ENCODE measurements at places on chromosomes 5 and 9.

GRCh38 chr5:154059039-154059430, 20.3 kb downstream of the MFAP3 start:
- DNase-seq, result peak; percentile 8

GRCh38 chr9:138047469-138048040, 170.0 kb downstream of the CACNA1B start:
- DNase-seq, result no peak

DNA sequence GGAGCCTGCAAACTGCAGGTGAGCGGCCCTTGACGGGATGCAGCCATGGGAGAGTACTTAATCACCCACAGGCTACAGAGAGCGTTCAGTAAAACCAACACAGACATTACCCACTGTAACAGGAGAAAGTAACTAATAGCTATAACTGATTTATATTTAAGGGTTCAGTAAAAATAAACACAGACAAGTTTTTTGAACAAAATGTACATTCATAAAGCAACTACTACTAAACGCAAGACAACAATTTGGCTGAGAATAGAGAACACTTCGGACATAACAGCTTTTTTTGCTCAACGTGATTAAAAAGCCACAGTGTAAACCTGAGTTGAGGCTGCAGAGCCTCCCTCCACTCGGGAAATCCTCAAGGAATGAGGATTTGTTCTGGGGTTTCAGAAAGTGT, 61.7 kb downstream of the LIFR start:
- no peak for DNase-seq

DNA sequence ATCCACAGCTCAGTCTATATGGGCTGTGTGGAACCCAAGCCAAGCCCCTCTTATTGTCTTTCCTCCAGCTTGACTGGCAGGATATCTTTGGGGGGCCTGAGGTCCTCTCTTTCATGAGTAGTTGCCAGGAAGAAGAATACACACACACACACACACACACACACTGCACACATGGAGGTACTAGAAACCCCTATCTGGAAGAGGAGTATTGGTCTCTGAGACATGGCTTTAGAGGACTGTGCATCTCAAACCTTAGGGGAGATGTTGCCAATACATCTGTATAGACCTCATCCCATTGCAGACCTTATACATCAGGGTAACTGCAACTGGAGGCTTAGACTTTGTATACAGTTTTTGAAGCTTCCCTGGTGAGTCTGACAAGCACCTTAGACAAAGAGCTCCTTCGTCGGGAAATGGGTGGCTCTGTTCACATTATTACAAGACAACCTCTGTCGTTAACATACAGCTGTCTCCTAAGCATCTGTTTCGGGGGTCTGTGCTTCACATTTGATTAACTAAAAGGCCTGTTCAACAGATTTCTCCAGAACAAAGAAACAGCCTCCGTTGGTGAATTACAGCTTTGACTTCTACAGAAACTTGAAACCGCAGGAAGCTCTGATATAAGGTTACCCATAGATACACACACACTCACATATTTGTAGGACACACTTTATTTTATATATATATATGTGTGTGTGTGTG, 5.5 kb upstream of the ENTREP1 start:
- no peak for DNase-seq

- DNase-seq, result no peak
These were observed 198.7 kb upstream of the HAPLN1 start for GRCh38 chr5:83919071-83920041.

- no peak for DNase-seq
These were observed 68.4 kb upstream of the GABRP start for GRCh38 chr5:170715141-170715540.

DNA sequence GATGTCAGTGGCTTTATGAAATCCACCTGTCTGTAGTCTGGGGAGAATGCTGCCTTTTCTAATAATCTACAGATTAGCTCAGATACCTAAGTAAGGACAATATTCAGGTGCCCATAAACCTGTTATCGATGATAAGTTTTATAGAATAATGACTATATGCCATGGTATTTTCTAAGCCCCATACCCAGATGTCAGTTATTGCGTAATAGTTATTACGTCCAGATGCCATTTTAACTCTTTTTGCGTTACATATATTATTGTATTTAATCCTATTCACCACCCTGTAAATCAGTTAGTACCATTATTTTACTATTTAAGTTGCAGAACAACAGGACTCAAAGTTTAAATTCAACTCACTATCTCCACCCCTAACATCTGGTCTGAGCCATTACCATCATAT, 1343.9 kb upstream of the ACO1 start:
- DNase-seq, result no peak

DNA sequence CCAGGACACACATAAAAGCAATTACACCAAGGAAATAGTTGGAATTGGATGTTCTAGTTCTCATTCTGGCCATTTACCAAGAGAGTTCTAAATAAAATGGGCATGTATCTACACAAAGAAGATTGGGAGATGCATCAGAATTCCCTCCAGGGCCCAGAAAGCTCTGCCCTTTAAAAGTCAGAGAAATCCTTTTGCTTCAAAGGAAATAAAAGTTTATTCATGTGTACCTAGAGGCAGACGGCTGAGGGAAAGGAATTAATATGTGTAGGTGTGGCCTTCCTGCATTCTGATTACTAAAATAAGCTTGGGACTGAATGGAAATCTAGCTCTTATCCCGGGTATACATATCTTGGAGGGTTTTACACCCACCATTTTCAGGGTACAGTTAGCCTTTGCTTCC, 719.4 kb downstream of the SEMA5A start:
- DNase-seq, result no peak

DNA sequence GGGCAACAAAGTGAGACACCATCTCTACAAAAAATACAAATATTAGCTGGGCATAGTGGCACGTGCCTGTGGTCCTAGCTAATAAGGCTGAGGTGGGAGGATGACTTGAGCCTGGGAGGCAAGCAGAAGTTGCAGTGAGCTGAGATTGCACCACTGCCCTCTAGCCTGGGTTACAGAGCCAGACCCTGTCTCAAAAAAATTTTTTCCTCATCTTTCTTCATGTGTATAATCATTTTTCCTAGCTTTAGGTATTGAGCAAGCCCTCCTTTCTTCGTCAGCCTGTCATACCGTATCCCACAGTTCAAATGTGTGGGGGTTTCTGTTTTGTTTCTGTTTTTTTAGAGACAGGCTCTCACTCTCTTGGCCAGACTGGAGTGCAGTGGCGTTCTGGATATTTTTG, 41.3 kb downstream of the EHMT1 start:
- no peak for DNase-seq

GRCh38 chr5:148855249-148856008, 29.0 kb downstream of the ADRB2 start:
- DNase-seq, result no peak

DNA sequence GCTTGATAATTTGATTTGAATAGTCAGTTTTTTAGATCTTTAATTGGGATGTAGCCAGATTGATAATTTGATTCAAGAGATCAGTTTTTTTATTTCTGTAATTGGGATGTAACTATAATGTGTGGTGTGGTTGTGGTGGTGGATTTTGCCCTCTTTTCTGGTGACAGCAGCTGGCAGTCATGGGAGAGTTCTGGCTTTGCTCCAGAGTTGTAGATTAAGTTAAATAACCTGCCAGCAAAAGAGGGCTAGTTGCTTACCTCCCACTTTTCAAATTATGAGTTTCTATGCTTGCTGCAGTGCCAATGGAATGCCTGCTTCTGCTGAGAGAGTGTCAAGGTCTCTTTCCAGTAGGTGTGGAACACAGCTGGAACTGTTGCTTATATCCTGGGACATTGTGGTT, 315.1 kb downstream of the CCDC171 start:
- no peak for DNase-seq

- no peak for DNase-seq
These were observed 133.3 kb downstream of the CACNA1B start for GRCh38 chr9:138010861-138011260.

DNA sequence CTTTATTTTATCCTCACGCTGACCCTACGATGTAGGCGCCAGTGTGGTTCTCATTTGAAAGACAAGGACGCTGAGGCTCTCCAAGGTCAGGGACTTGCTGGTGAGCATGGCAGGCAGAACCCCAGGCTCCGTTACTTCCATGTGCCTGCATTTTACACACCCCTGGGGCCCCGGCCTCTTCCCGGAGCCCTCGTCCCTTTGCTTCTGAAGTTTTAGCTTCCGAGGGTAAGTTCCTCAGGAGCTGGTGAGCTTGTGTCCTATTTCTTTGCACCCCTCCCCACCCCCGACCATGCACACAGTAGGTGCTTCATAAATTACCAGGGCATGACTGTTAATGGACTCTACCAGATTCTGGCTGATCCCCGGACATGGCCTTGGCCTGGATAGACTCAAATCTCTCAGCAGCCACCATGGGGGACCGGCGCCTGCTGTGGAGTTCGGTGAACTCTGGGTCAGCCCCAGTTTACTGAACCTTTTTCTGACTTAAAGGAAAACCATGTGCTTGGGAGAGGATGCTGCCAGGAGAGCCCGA, 59.3 kb upstream of the RNU6ATAC start:
- no peak for DNase-seq

- no peak for DNase-seq
These were observed 365.2 kb downstream of the PDE4D start for GRCh38 chr5:59528202-59528862.

DNA sequence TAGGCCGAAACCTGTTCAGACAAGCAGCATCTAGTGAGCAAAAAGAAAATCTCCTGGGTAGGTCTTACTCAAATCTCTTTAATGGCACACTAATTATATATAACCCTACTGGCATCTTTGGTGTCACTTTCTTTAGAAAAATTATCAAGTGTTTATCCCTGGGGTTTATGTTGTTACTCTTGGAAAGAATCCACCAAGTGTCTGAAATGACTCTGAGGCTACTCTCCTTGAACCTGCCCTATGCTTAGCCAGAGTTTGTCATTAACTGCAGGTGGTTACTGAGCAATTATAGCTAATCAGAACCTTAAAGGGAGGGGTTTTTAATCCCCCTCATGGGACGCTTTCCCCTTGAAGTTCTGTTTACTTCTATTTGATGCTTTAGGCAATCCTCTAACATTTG, 381.9 kb downstream of the PLK2 start:
- DNase-seq, result no peak

DNA sequence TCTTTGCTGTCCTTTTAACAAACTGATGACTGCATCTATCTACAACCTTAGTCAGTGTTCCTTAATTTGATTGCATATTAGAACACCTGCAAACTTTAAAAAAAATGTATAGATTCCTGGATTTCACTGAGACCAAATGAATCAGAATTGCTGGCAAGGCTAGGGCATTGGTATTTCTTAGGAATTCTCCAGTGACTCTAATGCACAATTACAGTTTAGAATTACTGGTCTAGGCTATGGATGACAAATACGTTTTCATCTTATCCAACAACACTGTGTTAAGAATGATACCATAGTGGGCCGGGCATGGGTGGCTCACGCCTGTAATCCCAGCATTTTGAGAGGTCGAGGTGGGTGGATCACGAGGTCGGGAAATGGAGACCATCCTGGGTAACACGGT, 545.9 kb upstream of the RIOK2 start:
- DNase-seq, result no peak

All from GM20000 (cell line).